WTC11 (cell line): ENCODE measurements at places on chromosomes 5 and 9.

DNA sequence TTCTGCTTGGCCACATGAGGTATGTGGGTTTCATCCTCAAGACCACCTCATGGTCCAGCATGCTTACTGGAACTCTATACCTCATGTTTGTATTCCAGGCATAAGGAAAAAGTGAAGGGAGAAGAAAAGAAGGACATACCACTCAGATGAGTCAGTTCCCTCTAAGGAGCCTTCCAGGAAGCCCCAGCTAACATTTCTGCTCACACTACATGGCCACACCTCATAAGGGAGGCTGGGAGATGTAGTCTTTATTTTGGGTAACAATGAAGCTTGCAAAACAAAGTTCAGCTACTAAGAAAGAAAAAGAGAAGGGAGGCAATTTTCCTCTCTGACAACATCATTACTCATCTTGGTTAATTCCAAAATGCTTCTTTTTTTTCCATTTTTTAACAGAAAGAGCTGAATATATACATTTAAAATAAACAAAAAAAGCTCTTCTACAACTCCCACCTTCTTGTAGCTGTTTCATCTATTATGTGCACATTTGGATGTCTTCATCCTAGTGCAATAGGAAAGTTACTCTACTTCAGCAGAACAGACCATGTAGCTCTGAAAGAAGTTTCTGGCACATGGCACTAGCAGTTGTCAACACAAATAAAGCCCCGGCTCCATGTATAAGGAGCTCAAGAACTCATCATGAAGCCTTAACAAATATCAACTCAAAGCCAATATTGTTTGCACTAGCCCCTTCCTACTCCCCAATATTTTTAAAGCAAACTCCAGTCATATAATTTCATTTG lies 123.6 kb upstream of the CCDC112 start:
- no peak for DNase-seq

DNA sequence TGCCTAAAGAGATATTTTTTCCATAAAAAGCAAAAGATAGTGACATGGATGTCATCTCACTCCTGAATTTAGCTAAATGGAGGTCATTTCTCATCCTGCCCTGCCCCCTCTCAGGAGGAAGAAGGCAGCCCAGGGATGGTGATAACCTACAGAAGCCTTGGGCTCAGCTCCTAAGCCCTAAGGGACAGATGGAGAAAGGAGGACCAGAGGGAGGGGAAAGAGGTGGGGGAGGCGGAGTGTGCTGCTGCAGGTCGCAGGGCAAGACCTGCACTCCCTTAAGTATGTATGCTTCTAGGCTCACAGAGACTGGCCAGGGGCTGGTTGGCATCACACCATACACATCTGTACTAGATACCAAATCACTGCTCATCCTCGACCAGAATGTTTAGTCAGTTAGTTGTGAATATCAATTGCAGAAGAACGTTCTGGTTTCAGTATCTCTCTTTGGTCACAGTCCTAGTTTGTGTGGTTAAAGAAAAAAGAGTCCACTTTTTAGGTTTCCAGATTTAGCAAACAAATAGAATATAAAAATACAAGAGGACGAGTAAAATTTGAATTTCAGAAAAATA lies 18.4 kb upstream of the CDKN2AIPNL start:
- peak; percentile 33 for DNase-seq

- no peak for DNase-seq
These were observed 5.8 kb downstream of the ADAMTS16 start for GRCh38 chr5:5145651-5146529.

DNA sequence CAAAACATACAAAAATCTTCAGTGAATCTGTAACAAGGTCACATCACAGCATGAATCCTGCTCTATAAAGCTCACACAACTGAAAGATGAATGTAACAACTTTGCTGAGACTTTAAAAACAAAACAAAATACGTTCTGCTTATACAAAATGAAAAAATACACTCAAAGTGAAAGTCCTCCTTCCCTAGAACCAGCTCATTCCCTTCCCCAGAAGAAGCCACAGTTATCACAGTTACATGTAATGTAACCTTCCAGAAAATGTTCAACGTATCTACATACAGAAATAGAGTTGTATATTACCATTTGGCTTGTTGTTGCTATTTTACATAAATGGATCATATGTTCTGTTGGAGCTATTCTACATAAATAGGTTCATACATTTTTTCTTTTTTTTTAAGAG lies 2.6 kb downstream of the AUH start:
- no peak for DNase-seq

DNA sequence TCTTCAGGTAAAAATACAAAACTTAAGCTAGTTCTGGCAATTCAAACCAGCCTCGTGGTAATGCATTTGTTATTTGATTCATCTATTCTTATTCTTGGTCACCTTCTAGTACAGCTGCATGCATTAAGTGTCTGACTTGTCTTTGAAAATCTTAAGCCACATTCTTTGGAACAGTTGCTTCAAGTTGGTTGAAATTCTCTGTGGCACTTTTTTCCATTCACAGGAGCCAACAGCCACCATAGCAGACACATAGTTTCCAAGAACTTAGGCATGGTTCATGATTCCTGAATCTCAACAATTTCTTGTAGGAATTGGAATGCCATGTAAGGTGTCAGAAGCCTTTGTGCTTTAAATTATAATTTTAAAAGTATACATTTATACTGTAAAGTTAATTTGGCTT lies 47.4 kb upstream of the MEF2C start:
- no peak for DNase-seq

GRCh38 chr9:35661756-35662350 lies 3.1 kb downstream of the ARHGEF39 start:
- DNase-seq, result no peak

DNA sequence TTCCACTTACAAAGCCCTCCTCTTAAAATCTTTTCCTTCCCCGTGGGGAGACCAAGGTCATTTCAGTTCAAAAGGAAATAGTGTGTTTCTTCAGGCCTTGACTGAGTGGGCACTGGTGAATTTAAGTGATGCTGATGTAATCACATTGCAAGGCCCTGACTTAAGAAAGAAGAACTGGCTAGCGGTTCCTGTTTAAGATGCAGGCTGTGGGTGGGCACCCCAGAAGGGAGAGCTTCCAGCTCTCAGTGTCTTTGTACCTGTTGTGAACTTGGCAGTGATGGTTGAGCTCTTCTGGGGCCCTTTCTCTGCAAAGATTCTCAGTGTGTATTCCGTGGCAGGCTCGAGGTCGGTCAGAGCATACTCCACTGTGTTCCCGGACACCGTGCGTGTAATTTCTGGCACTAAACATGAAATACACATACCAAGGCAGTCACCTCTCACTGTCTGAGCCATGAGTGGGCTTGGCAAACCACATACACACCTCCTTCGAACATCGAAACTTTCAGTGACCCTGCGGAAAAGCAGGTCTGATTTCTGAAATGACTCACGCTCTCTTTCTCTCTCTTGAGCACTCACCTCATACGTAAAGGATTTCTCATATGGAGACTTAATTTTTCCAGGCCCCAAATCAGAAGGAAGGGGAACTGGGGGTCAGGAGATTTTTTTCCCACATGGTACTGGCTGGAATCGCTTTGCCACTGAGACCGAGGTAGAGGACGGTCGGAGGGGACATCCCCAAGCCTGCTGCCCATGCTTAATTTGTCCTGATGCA lies 81.9 kb downstream of the TNC start:
- DNase-seq, result no peak
